Epithelial cell of umbilical artery (primary cell): ENCODE measurements at places on chromosomes 2 and 18. TPM values are rescaled to one million over a fixed set of nuclear protein-coding genes. Genes with fewer than 3 reads are reported as not detected.

The CLEC4F gene
- total RNA-seq, result 0.15 TPM in 1 of 2 replicates, not detected in the other

The CHRNG gene
- not detected in 2 replicates for total RNA-seq

The RALB gene
- 225 and 284 TPM in 2 replicates for total RNA-seq

The DSG4 gene
- total RNA-seq, result not detected in 2 replicates

The B3GNT7 gene
- total RNA-seq, result under 0.01 and 0.15 TPM in 2 replicates

The TRIM43 gene
- not detected in 2 replicates for total RNA-seq

The FKBP7 gene
- 25.4 and 25.7 TPM in 2 replicates for total RNA-seq

The SRD5A2 gene
- not detected in 2 replicates for total RNA-seq

The NMUR1 gene
- total RNA-seq, result under 0.01 TPM in 1 of 2 replicates, not detected in the other

The INPP5D gene
- 18.7 and 24.7 TPM in 2 replicates for total RNA-seq

The NOSTRIN gene
- under 0.01 and 0.15 TPM in 2 replicates for total RNA-seq

The TMEFF2 gene
- total RNA-seq, result under 0.01 and 0.15 TPM in 2 replicates

The NEU2 gene
- not detected in 2 replicates for total RNA-seq

The VAMP5 gene
- total RNA-seq, result 80.7 and 81.9 TPM in 2 replicates

The SUMO1 gene
- 149 and 208 TPM in 2 replicates for total RNA-seq

The CBLN2 gene
- total RNA-seq, result 1.3 and 5.9 TPM in 2 replicates

The ABCG5 gene
- not detected in 2 replicates for total RNA-seq

The PMAIP1 gene
- 21.4 and 27.2 TPM in 2 replicates for total RNA-seq

The ROCK2 gene
- 50.0 and 61.9 TPM in 2 replicates for total RNA-seq

The RNU2-63P gene
- 15.6 and 88.5 TPM in 2 replicates for total RNA-seq

The ID2 gene
- total RNA-seq, result 1.4 and 3.9 TPM in 2 replicates
